ENCODE measurements at places on chromosomes 4 and X.

- no peak for DNase-seq
Observed at GRCh38 chr4:79993476-79993875, 79.6 kb downstream of the ANTXR2 start.

- no peak for DNase-seq
Observed at GRCh38 chr4:6887591-6888371, 21.8 kb upstream of the TBC1D14 start.

DNA sequence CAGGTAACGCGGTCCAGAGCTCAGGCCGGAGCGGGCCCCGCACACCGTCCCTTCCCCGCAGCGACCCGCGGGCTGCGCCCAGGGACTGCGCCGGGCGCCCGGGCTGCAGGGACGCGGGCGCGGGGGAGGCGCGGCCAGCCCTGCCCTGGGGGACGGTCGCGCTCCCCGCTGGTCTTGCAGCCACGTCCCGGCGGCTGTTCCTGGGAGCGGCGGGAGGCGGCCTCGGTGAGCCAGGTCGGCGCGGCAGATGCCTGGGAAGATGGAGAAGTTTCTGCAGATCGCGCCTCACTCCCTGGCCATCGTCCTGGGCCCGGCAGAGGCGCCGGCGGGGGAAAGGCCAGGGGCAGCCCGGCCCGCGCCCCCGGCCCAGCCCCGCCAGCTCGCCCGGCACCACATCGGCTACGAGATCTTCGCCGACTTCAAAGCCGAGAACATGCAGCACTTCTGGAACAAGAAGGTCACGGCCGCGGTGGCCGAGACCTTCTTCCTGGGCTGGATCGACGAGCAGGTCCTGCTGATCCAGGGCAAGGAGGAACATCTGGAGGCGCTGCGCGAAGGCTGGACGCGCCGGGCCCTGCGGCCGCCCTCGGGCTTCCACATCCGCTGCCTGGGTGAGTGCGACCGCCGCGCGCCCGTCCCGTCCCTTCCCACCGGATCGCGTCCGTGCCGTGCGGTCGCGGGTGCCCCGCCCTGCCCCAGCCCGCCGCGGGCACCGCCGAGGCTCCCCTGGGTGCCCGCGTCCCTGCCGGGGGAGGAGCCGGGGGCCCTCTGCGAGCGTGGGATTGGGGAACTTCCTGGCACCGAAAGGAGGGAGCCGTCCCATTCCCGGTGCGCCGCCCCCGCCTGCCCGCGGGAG lies 107.4 kb upstream of the STOX2 start:
- peak; percentile 68 for DNase-seq

DNA sequence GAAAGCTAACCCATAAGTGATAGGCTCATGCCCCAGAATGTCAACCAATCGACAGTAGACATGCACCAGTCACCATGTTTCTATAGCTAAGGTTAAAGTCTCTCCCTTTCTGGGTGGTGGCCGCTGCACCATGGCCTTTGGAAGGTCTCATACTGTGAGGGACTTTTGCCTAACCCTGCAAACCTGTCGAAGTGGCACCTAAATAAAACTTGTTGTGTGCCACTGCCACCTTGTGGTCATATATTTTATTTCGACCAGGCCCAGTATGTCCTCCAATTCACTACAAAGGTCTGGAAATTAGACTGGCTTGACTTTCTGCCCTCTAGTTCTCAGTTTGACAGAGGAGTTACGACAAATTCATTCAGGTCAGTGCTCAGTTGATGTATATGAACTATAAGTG lies 163.1 kb downstream of the SMARCA1 start:
- DNase-seq: peak; percentile 41

DNA sequence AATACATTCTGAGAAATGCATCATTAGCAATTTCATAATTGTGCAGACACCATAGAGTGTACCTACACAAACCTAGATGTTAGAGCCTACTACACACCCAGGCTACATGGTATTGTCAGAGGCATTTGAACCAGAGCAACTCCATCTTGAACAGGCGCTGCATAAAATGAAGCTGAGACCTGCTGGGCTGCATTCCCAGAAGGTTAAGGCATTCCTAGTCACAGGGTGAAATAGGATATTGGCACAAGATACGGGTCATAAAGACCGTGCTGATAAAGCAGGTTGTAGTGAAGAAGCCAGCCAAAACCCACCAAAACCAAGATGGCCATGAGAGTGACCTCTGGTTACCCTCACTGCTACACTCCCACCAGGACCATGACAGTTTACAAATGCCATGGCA lies 116.4 kb downstream of the LARP7 start:
- DNase-seq: no peak

DNA sequence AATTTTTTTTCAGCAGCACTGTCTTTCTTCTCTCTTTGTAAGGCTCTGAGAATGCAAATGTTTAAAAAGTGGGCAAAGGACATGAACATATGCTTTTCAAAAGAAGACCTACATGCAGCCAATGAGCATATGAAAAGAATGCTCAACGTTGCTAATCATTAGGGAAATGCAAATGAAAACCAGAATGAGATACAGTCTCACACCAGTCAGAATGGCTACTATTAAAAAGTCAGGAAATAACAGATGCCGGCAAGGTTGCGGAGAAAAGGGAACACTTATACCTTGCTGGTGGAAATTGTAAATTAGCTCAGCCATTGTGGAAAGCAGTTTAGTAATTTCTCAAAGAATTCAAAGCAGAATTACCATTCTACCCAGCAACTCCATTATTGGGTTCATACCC lies 51.6 kb downstream of the BMP15 start:
- DNase-seq: no peak

GRCh38 chrX:63506320-63506719 lies 155.2 kb upstream of the SPIN4 start:
- no peak for DNase-seq

- no peak for DNase-seq
Observed at GRCh38 chr4:126209147-126209546, 894.4 kb downstream of the FAT4 start.

DNA sequence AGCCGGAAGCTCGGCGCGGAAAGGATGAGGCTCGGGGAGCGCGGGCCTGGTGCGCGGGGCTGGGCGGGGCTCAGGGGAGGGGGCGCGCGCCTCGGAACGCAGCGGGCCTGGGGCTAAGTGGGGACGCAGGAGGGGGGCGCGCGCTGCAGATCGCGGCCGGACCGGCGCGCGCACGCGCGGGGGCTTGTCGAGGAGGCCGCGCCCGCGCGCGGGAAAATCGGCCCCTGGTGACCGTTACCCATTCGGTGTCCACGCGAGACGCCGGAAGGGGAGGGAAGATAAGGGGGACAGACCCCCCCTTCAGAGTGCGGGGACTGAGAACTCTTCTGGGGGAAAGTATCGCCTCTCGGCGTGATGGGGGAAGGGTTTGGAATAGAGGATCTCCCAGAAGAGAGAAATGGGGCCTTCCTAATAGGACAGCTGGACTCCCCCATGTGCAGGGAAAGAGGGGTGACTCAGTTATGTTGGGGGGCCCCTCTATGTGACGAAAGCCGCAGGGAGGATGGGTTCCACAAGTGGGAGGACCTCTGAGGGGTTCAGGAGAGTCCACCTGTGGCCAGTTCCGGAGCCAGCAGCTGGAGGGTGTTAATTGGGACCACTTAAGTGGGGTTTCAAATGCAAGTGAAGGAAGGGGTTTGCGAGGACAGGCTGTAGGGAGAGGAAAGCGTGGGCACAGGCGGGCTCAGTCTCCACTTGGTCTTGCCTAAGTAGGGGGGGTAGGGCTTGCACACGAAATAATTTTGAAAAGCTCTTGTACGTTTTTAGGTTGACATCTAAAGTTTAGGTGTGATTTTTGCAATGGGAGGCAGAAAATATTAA lies 584 bp downstream of the SUV39H1 start:
- DNase-seq: peak; percentile 56

- no peak for DNase-seq
Observed at GRCh38 chrX:117936118-117936517, 180.5 kb downstream of the KLHL13 start.

GRCh38 chrX:12206413-12206812 lies 68.1 kb downstream of the FRMPD4 start:
- no peak for DNase-seq

DNA sequence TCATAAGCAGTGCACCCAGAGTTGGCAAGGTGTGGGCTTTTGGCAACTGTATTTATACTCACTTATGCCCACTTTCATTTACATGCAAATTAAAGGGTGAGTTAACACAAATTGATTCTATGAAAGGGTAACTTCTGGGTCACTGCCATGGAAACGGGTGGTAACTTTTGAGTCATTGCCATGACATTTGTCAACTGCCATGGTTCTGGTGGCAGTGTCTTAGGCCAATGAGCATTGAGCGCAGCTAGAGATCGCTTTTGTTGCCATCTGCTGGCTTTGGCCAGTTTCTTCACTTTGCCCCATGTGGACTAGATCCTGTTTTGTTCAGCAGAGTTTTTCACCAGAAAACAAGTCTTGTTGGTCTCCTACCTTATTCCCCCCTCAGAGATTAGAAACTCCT lies 170.8 kb upstream of the NUDT6 start:
- no peak for DNase-seq

DNA sequence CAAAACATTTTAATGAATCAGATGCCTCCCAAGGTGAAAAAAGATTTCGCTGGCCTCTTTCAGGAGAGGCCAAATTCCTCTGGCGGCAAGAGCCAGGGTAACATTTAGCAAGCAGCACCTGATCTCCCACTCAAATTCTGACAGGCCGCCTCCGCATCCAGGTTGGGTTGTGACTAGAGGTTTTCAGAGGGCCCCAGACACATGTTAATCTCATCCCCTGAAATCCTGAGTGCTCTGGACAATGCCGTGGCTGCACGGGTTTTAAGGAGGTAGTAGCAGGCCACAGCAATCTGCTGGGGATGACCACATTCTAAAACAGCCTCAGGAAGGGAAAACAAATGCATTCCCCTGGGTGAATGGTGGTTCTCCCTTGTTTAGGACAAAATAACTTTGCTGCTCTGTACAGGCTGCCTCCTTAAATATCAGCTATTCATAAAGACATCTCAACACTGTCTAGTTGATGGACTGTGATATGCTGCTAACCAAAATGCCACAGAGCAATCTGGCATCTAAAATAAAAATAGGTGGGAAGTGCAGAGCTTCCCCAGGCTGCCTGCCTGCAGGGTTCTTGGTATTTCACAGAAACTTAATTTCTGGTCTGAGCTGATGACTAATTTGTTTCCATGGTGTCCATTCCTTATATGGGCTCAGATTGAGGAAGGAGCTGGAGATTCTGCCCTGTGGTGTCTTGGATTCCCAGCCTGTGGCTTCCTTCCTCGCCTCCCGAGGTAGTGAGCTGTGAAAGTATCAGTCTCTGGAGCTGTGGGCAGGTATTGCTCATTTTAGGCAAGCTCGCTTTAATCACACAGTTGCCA lies 202.0 kb downstream of the DCLK2 start:
- DNase-seq: no peak

GRCh38 chr4:7002336-7002735 lies 40.8 kb upstream of the TADA2B start:
- DNase-seq: no peak

DNA sequence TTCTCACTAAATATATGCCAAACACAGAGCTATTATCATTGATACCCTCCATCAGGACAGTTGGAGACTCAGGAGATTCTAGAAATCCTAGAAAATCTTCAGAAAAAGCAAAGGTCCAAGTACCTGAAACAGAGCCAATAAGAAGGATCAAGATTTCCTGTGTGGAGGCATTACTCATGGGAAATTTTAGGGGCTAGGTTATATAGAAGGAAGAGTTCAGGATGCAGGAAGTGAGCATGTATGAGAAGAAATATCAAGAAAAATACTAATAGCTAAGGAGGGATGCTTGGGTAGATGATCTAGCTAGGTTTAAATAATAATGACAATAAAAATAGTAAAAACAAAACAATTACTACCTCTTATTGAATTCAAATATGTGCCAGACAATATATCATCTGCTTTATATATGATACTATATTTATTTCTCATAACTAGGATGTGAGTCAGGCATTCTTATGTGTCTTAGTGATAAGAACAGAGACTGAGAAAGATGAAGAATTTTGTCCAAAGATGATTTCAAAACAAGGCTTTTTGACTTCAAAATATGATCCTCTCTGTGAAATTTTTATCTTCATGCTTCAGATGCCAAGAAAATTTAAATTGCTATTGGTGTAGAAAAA lies 66.4 kb upstream of the HHIP start:
- DNase-seq: no peak

GRCh38 chr4:102787944-102788343 lies 27.2 kb upstream of the MANBA start:
- no peak for DNase-seq

DNA sequence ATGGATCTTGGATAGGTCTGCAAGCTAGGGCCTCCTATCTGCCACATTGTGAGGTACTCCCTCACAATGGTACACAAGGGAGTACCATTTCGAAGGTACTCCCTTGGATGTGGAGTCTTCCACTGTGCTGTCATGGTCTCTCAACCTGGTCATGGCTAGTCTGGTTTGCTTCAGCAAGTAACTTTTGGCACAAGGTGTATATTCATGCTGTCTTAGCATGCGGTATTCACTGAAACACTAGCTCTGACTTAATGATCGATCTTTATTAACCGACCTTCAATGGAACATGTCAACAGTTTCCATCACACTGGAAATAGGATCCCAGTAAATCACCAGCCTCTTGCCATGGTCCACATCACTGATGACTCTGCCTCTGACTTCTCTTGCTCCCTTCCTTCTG lies 77.5 kb upstream of the HS3ST1 start:
- DNase-seq: no peak

- DNase-seq: no peak
Observed at GRCh38 chrX:75642811-75643361, 120.0 kb upstream of the ZDHHC15 start.

DNA sequence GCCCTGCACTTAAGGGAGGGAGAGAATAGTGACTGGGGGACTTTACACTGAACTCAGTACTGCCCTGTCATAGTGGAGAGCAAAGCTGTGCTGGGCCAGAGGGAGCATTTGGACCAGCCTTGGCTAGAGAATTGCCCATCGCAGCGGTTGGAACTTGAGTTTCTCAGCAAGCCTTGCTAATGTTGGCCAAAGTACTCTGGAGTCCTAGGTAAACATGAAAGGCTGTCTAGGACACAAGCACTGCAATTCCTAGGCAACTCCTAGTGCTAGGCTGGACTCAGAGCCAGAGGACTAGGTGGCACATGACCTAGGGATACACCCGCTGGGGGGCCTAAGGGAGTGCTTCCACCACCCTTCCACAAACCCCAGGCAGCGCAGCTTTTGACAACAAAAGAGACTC lies 15.0 kb downstream of the MED14 start:
- no peak for DNase-seq

GRCh38 chrX:11040996-11041395 lies 70.1 kb upstream of the HCCS start:
- no peak for DNase-seq

GRCh38 chrX:129959493-129959832 lies 23.0 kb upstream of the BCORL1 start:
- DNase-seq: no peak

- no peak for DNase-seq
Observed at GRCh38 chrX:21986596-21986995, 45.5 kb upstream of the PHEX start.

- no peak for DNase-seq
Observed at GRCh38 chrX:96655947-96656623, 28.6 kb upstream of the DIAPH2 start.

GRCh38 chrX:97402333-97402732 lies 518.6 kb downstream of the RPA4 start:
- no peak for DNase-seq

Measured in right forelimb (tissue), 1 donor.